ENCODE measurements at places on chromosomes 2 and 18.

DNA sequence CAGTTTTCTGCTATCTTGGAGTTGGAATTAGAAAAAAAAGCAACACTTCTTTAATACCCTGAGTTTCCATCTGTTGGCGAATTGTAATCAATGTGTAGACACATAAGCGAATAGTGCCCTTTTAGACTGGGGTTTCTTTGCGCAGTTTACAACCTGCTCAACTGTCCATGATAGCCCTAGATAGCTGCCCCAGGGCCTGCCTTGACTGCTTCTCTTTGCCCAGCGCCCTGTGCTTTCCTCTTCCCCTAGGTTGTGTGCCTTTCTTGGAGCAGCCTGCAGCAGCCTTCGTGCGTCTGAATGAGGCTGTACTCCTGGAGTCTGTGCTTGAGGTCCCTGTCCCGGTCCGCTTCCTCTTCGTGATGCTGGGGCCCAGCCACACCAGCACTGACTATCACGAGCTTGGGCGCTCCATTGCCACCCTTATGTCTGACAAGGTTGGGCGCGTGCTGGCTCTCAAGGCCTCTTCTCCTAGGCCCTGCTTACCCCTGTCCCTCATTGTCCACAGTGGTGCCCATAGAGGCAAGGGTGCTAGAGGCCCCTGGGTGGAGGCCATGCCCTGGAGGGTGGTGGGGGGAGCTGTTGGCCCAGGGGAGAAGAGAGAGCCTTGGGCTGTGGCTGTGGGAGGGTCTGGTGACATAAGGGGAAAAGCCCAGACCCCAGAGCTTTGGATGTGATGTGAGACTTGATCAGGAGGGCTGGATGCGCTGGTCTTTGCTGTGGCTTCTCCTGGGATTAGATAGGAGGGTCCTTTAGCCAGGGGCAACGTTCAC, 6.9 kb downstream of the SLC4A3 start:
- no peak for DNase-seq

- DNase-seq: no peak
Observed at GRCh38 chr2:202121532-202122162, 48.6 kb downstream of the KIAA2012 start.

- DNase-seq: no peak
Observed at GRCh38 chr2:132515010-132515409, 98.4 kb downstream of the GPR39 start.

- no peak for DNase-seq
Observed at GRCh38 chr2:1488181-1488671, 75.0 kb downstream of the TPO start.

DNA sequence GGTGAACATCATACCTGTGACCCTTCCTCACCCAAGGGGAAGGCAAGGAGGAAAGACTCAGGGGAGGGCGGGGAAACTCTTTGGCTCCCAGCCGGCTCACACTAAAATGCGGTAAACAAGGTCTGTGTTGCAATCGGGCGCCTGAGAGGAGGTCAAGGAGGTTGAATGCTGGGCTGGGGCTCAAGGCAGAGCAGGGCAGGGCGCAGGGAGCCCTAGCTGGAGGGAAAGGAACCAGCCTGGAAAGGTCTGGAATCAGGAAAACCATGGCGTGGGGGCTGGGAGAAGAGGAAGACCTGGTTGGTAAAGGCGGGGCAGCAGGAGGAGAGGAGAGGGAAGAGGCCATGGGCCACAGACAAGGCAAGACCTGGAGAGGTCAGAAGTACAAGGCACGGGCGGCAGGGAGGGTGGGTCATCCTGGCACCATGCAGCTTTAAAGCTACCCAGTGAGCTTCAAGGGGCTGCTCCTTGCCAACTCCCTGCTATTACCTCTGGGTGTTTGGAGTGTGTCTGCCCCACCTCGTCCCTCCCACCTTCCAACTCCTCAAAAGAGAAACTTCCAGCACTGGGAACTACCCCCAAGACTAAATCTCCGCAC, 4.8 kb upstream of the TMEM37 start:
- DNase-seq: no peak

DNA sequence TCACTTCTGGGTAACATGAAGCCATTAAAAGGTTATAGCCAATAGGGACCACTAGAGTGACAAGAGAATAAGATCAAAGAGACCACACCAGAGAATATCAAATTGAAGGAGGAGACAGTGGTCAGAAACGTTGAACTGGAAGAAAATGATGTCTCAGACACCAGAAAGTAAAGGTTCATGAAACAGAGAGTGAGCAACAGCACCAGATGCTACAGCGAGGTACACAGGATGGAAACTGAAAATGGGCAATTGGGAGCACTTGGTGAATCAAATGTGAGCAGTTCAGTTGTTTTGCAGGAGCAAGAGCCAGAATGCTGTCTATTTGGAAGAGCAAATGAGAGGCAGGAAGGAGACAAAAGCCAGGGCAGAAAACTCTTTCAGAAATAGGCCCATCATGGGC, 162.6 kb downstream of the SS18 start:
- DNase-seq: no peak

- DNase-seq: no peak
Observed at GRCh38 chr18:32238635-32239268, 48.9 kb downstream of the MEP1B start.

- no peak for DNase-seq
Observed at GRCh38 chr2:109005686-109006204, 16.7 kb upstream of the EDAR start.

GRCh38 chr2:230678451-230678850, 34.2 kb upstream of the CAB39 start:
- no peak for DNase-seq

DNA sequence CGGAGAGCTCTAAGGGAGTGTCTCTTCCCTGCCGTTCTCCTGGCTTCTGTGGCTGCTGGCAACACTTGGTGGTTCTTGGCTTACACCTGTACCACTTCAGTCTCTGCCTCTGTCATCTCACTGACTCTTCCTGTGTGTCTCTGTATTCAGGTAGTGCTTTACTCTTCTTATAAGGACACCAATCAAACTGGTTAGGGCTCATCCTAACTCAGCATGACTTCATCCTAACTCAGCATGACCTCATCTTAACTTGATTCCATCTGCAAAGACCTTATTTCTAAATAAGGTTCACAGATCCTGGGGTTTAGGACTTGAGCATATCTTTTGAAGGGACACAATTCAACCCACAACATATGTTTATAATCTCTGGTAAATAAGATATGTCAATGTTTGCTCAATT, 51.6 kb upstream of the DSEL start:
- DNase-seq: no peak

GRCh38 chr2:204110751-204111516, 174.4 kb downstream of the ICOS start:
- DNase-seq: no peak

- DNase-seq: no peak
Observed at GRCh38 chr18:60996822-60997221, 336.4 kb upstream of the CDH20 start.

- DNase-seq: no peak
Observed at GRCh38 chr2:169526451-169526850, 16.9 kb downstream of the KLHL41 start.

DNA sequence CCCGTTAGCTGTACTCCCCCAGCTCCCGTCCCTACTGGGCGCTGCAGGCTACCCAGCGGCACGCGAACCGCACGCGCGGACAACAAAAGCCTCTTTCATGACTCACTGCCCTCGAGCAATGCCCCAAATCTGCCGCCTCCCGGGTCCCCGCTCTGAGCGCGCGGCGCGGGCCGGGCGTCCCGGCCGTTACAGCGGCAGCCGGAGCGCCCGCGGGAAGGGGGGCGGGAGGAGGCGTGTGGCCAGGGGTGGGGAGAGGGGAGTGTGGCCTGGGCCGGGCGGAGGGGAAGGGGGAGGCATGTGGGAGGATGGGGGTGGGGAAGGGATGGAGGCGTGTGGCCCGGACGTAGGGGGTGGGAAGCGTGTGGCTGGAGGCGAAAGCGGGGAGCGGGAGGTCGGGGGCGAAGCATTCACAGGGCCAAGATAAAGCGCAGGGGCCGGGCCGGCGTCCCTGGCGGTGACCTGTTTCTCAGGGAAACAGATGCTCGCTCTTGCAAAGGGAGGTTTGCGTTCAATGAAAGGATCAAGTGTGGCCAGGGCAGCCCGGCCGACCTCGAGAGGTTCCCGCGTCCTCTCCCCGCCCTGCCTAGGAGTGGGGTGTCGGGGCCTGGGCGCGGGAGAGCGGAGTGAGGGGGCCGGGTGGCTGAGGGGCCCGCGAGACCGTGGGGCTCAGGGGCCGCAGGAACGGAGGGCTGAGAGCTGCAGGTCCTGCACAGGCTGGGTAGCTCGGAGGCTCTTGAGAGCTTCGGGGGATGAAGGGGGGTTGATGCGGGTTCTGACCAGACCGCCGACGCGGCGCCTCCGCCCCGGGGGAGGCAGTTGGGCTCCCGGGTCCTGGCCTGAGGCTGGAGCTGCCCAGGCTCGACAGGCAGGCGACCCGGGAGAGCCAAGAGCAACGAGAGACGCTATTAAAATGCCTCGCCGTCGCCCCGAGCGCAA, 3.5 kb upstream of the NEUROD1 start:
- no peak for DNase-seq

GRCh38 chr2:11864724-11865123, 118.3 kb downstream of the LPIN1 start:
- DNase-seq: no peak

DNA sequence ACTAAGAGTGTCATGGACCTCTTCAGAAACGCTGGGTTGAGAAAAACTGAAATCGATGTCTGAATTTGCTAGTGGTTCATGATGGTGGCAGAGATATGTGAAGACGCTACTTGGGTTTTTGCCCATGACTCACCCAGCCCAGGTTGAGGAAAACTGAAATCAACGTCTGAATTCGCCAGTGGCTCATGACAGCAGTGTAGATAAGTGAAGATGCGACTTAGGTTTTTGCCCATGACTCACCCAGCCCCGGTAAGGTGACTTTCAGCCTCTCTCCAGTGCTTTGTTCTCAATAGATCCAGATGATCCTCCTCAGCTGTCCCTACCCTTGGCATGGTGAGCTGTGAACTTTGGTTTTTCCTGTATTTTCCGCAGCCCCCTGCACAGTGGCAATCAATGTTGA, 105.3 kb upstream of the SIX3 start:
- DNase-seq: no peak

- DNase-seq: no peak
Observed at GRCh38 chr2:101116841-101117552, 34.2 kb downstream of the TBC1D8 start.

DNA sequence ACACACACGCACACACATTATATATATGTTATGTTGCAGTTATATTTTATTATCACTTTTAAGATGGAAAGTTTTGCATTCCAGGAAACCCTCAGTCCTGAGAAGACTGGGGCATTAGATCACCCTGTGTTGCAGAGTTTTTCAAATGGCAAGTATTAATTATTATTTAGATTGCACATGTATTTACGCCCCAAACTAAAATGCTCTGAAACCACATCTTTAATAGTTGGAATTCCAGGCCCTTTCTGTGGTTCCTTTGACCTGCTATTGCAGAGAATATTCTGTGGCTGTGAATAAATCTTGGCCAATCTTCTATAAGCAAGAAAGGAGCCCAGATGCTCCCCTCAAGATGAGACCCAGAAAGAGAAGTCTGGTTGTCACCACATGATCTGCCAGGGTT, 427.0 kb upstream of the TNP1 start:
- no peak for DNase-seq

- no peak for DNase-seq
Observed at GRCh38 chr2:236338495-236339184, 74.4 kb upstream of the ASB18 start.

- DNase-seq: no peak
Observed at GRCh38 chr2:206962966-206963365, 23.6 kb downstream of the CPO start.

- DNase-seq: no peak
Observed at GRCh38 chr2:45009303-45009927, at the start of gene SIX2. SIX2 (minus strand) TSS chr2:45009452; CDS start chr2:45009110, 342 bp downstream.

DNA sequence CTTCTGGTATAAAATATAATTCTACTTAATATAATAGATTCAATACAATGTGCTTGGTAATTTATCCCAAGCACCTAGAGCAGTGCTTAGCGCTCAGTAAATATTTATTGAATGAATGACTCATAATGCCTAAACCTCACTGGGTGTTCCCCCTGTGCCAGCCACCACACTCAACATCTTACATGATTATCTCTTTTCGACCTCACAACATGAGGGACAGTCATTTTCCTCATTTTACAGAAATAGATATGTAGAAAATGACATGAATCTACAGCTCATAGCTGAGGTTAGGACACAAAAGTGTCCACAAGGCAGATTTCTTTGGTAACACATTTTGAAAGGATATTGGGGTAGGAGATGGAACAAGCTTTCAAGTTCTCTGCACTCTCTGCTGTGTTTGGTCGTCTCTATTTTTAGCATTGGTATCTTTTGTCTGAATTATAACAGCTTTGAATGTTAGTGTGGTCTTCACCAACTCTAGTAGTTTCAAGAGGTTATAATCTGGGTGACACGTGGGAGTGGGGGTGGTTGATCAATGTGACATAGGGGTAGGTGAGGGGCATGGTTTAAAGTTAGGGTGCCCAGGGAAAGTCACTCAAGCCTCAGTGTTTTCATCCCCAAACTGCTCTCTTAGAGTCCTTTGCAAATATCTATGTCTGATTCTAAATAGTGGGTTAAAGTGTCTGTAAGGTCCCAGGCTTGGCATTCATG, 9.8 kb downstream of the MYOM1 start:
- DNase-seq: no peak

- DNase-seq: no peak
Observed at GRCh38 chr2:125746321-125747164, 909.4 kb upstream of the GYPC start.

DNA sequence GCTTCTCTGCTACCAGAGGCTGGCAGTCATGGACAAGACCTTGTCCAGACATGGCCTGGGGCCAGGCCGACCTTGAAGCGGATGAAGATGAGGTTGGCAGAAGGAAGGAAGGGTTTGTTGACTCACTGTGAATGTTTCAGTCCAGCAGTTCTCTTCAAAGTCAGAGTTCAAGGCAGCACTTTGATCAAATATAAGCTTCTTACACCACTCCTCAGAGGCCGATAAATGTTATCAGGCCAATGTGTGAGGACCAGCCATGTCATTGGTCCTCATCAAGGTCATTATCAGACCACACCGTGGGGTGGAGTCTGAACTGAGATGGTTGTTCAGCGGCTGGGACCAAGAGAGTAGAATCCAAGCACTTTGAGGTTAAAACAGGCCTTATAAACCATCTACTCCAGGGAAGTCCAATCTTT, 35.5 kb downstream of the QPCT start:
- DNase-seq: no peak

DNA sequence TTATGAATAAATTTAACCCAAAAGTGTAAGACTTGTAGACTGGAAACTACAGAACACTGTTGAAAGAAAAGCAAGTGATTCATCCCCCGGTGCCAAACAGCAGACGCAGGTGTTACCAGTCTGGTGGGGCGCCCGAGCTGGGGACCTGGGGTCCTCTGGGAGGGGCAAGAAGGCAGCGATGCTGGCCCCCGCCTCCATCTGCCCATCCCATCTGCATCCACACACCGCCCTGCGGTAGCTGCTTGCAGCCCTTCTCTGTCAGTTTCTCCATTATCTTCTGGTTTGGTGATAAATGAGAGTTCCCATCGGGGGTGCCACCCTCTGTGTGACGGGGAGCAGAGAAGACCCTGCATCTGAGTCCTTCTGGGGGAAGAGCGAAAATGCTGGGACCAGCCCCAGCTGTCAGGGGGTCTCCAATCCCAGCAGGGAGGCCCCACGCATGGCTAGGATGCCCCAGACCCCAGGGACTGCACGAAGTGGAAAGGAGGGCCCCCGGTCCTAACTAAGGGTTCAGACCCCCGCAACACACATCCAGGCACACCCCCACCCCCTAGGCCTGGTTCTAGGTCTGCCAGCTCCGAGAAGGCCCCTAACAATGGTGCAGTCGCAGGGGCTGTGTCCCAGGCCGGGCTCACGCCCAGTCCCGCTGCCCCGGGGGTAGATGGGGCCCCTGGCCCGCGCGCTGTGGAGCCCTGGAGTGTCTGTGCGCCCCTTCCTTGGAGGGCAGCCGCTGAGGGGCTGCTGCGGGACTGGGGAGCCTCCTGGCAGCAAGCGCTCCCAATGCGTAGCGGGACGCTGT, 686 bp upstream of the RGPD8 start:
- no peak for DNase-seq
